Activated CD8-positive, alpha-beta memory T cell treated with anti-CD3 and anti-CD28 coated beads for 4 hours (primary cell): ENCODE measurements at places on chromosomes 2 and 18.

DNA sequence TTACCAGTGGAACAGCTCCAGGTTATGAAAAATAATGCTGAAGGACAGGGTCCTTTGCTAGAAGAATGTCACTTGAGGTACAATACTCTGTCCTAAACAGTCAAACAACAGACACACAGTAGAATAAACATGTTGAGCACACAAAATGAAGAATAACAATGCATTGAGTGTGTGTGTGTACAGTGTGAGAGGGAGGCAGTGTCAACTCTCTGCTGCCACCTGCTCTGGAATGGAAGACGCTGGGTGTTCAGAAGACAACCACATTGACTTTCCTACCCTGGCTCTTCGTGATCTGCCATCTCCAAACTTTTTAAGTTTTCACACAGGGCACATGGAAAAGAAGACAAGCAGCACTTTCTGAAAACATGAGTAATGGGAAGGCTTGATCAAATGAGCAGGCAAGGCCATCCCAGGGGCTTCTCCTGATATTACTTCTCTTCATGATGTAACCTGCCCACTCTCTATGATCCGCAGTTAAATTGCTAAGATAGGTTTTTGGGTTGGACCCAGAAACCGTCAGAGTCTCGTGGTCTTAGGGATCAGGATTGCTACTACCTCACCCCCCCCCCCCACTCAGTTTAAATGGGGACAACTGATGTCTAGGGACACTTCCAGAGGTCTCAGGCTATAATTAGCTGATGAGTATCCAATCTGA lies 533.2 kb upstream of the TNP1 start:
- DNase-seq: no peak

- DNase-seq: no peak
Measured at GRCh38 chr2:9260464-9260918, 53.9 kb downstream of the ASAP2 start.

GRCh38 chr2:185132501-185133041 lies 534.2 kb downstream of the ZNF804A start:
- no peak for DNase-seq

GRCh38 chr2:241867776-241868420 lies 1.6 kb upstream of the RTP5 start:
- peak; percentile 61 for DNase-seq

DNA sequence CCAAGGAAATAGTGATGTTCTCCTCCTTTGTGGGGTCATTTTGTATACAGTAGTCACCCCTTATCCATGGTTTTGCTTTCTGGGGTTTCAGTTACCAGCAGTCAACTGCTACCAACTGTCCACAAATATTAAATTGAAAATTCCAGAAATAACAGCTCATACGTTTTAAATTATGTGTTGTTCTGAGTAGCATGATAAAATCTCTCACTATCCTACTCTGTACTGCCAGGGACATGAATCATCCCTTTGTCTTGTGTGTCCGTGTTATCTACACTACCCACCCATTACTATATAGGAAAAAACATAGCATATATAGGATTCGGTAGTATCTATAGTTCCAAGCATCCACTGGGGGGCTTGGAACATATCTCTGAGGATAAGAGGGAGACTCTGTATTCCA lies 120.9 kb upstream of the DCC start:
- DNase-seq: no peak

- no peak for DNase-seq
Measured at GRCh38 chr2:67581751-67582150, 184.6 kb downstream of the ETAA1 start.
